Type B pancreatic cell (in vitro differentiated cells): ENCODE measurements at places on chromosomes 4 and X. TPM values are rescaled to one million over a fixed set of nuclear protein-coding genes. Genes with fewer than 3 reads are reported as not detected.

DNA sequence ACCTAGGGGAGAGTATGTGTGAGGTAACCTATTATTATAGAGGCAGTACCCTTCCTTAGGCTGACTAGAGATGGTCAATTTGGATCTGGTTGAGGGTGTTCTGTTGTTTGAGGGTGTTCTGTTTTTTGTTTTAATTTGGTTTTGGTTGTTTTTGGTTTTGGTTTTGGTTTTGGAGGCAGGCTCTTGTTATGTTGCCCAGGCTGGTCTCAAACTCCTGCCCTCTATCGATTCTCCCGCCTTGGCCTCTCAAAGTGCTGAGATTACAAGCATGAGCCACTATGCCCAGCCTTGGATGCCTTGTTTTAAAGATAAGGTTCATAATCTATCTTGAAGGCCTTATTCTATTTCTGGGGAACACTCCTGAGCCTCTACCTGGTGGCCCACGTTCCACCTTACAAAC lies 912 bp downstream of the CXorf65 start:
- no peak for DNase-seq

Gene MAGEA2
- 0.69 TPM in 1 of 2 replicates, not detected in the other for total RNA-seq

Gene TEC
- 1.8 and 3.8 TPM in 2 replicates for total RNA-seq

Gene TCEAL6
- not detected in 2 replicates for total RNA-seq

Gene CT83
- total RNA-seq = 2.1 TPM in 1 of 2 replicates, not detected in the other
